ENCODE measurements at places on chromosomes 3 and 15.

DNA sequence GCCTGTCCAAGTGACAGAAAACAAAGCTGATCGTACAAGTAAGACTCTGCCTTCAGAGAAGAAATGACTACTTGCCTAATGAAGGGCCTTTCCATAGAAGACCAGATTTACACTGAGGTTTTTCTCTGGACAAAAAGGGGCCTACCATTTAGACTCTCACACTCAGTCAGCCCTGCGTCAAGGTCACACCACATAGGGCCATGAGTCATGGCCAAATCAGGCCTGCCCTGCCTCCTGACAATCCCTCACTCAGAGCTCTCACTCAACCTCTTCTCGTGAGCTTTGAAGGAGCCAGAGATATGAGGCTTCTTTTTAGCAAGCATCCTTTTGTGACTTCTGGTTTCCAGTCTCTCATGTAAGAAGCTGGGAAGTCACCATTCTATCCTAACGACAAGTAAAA, 68.1 kb upstream of the NMNAT3 start:
- no peak for DNase-seq

DNA sequence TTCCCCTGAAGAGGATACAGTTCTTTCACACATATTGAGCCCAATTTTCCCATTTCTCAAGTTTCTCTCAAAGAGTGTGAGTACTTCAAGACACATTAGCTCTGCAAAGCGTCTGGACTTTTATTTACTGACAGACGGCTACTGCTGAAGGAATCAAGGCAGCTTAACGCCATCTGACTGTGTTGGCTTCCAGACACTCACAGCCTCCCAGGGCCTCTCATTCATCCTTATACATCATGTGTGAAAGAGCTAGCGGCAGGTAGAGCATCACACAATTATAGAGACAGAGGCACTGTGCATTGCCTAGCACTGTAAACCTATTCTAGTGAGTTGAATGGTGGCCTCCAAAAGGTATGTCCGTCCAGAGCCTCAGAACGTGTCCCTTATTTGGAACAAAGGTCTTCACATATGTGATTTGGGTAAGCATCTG, 284.1 kb upstream of the STT3B start:
- no peak for DNase-seq

- no peak for DNase-seq
Observed at GRCh38 chr15:51335538-51336410, 2.6 kb downstream of the CYP19A1 start.

DNA sequence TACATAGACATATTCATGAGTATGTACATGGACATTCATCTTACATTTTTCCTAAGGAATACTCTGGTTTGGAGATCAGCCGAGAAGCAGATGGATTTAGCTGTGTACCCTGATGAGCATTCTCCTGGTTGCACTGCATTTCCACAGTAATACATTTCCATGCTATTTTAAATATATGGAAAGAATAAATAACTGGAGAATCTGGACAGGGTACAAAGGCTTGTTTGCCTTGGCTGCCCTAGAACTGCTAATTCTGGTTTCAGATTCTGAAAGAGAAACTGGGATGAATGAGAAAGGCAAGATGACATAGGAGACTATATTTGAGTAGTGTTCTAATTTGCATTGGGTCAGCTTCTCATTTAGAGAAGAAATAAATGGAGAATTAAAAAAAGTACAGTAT, 190.8 kb upstream of the FAM3D start:
- no peak for DNase-seq

GRCh38 chr3:30286811-30287210, 319.6 kb upstream of the TGFBR2 start:
- DNase-seq: no peak

GRCh38 chr3:179615458-179616173, 11.0 kb downstream of the NDUFB5 start:
- DNase-seq: no peak

- DNase-seq: no peak
Observed at GRCh38 chr3:55169161-55169560, 241.3 kb upstream of the LRTM1 start.

DNA sequence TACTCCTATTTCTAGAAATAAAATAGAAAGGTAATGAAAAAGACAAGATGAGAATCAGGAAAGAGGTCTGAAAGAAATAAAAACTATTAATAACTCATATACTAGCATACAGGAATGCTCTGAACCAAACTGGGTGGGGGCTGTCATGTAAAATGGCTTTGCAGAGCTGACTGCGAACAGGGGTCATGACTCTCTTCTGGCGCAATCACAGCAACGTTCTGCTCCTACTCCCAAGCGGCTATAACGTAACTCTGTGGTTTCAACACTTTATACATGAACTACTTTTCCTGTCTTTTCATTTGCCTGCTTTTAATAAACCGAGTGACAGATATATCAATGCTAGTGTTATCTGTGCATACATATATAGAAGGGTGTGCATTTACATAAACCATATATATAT, 116.7 kb downstream of the DLG1 start:
- DNase-seq: no peak

GRCh38 chr3:191428177-191428576, 32.8 kb upstream of the PYDC2 start:
- no peak for DNase-seq
